ENCODE measurements at places on chromosomes 11 and 22.

GRCh38 chr11:117099696-117100095 is 1.5 kb upstream of the SIK3 start:
- DNase-seq: no peak

GRCh38 chr11:9575260-9576240 is 2.1 kb downstream of the WEE1 start:
- DNase-seq: no peak

GRCh38 chr22:30591588-30592359 is at the start of gene PES1:
Gene PES1, minus strand, starts transcription at chr22:30591910. Its CDS starts 77 bp downstream, at chr22:30591833.
- peak; percentile 92 for DNase-seq

DNA sequence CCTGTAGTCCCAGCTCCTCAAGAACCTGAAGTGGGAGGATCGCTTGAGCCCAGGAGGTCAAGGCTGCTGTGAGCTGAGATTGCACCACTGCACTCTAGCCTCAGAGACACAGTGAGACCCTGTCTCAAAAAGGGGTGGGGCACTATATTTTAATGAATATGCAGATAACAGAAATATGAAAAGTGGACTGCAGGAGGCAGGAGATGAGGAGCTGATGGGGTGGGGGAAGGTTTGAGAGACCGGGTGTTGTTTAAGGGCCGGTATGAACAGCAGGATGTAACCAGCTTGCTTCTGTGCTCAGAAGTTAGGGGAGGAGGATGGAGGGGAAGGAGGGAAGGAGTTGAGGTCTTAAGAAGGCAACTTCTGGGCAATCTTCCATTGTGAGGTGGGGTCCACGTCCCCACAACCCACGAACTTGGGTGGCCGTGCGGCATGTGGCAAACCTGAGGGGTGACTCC is 1.3 kb upstream of the B4GALNT4 start:
- DNase-seq: no peak

GRCh38 chr22:49106096-49106841 is 721.4 kb downstream of the BRD1 start:
- DNase-seq: no peak

All from activated T-cell treated with anti-CD3 and anti-CD28 coated beads, Interleukin-2, amount 50 U/mL, for 24 hours (primary cell).